ENCODE measurements at places on chromosomes 3 and 15. TPM values are rescaled to one million over a fixed set of nuclear protein-coding genes. Genes with fewer than 3 reads are reported as not detected.
A peak's percentile ranks its signal among the peaks of the same experiment; 100 is the strongest.

The FEZF2 gene
- total RNA-seq = not detected

GRCh38 chr15:83144771-83145170 is 37.3 kb downstream of the TM6SF1 start:
- DNase-seq = no peak

The C15orf62 gene
- total RNA-seq = not detected

The CFAP20DC gene
- 4.8 TPM for total RNA-seq

DNA sequence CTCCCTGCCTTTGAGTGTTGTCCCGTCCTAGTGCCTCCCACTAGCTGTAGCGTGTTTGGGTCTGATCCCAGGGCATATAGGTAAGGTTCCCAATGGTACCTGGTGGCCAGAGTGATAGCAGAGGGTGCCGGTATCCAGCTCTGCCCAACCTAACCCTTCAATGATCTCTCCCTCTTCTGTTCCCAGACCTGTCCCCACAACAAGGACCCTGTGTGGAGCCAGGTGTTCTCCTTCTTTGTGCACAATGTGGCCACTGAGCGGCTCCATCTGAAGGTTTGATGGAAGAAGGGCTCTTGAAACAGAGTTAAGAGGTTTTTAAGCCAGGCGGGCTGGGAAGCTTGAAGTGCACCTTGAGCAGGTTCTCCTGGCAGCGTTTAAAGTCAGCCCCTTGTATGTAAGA is 35.5 kb downstream of the ESYT3 start:
- no peak for DNase-seq

The GABRA5 gene
- not detected for total RNA-seq

DNA sequence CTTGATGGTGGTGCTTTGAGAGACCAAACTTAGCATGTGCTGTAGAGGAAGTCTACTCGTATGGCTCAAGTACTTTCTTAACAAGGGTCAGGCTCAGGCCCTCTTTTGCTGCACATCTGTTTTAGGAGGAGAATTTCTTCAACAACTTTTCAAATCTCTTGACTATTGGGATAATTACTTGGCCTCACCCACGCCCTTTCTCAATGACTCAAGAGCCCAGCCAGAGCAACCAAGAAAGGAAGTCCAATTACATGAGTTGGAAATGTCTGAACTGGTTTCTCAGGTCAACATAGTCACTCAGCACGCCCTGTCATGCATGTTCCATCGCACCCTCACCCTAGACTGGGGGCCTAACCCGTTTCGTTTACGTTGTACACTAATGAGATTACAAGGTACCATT is 44.8 kb upstream of the UMPS start:
- DNase-seq = no peak

GRCh38 chr15:95557226-95558046 is 773.1 kb upstream of the NR2F2 start:
- peak; percentile 84 for DNase-seq

- DNase-seq = no peak
Measured at GRCh38 chr15:57143511-57144078, 225.2 kb downstream of the TCF12 start.

DNA sequence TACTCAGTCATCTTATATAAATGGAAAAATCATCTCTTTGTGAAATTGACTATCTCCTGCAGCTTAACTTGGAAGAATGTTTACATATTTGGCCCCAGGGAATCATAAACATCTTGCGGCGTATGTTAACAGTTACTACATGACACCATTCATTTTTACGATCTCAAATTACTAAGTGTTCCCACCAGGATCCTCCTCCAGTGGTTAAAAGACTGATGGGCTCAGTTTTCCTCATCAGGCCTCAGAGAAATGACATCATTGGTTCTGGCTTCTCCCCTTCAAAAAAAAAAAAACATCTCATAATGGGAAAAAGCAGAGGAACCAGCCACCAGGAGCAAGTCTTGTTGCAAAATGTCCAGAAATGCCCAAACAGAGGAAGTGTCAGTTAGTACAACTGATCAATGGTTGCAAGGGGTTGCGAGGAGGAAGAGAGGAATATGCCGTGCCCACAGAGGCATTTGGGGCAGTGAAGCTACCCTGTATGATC is 70.5 kb upstream of the LIPC start:
- peak; percentile 79 for DNase-seq

The SEMA3B gene
- 2.6 TPM for total RNA-seq

DNA sequence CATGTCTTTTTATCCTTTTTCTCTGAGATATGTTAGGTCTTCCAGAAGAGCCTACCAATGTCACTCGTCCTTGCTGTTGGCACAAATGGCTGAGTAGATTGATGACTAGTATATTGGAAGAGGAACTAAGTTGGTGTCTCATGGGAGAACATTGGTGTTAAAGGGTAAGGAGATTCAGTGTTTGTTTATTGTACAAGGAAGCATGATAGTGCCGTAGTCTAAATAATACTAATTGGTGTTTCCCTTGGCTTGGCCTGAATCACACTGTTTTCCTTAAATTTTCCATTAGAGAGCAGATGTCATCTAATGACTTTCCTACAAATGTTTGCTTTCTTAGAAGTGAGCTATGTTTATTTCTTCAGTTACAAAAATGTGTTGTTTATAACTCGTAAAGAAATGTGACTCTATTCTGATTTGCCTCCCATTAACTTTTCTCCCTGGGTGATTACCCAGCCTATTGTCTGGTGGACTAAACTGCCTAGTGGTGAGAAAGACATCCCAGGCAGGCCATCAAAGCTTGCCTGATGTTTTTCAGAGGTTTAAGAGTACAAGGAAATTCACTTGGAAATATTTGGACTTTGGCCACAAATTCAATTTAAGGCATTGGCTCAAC is 28.7 kb downstream of the ADAMTSL3 start:
- DNase-seq = peak; percentile 72

DNA sequence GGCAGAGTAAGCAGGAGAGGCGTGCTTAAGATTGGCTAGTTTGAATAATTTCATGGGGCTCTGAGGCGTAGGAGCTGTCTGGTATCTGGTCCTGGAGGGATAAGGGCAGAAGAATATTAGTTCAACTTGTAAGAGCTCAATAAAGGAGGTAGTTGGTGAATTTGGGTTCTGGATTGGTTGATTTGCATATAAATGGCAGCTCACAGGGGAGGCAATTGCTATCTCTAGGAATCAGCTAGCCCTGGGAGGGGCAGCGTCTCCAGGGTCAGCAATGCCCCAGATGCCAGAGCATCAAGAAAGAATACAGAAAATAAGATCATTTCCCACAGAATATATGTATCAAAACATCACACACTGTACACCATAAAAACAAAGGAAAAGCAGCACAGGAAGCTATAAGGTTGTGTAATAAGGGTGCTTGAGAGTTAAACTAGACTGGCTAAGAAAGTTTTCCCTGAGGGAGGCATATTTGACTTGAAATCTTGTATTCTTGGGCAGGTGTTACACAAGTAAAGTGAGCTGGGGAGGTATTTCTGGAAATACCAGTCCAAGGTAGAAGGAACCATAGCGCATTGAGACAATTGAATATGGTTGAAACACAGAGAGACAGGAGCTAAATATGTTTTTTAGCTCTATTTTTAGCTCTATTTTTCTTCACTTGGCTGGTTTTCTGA is 6.1 kb downstream of the MOBP start:
- DNase-seq = no peak

The SERINC4 gene
- total RNA-seq = not detected

DNA sequence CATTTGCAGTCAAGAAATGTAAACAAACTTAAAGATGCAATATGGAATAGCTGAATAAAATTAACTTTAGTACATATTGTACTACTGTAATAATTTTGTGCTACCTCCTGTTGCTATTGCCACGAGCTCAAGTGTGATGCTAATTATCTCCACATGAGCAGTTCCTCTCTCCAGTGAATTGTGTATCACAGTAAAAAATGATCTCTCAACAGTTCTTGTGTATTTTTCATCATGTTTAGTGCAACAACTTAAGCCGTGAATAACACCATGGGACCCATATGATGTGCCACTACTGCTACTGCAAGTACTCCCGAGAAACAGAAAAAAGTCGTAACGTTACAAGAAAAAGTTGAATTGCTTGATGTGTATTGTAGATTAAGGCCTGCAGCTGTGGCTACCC is 12.4 kb downstream of the RIOX2 start:
- DNase-seq = no peak

DNA sequence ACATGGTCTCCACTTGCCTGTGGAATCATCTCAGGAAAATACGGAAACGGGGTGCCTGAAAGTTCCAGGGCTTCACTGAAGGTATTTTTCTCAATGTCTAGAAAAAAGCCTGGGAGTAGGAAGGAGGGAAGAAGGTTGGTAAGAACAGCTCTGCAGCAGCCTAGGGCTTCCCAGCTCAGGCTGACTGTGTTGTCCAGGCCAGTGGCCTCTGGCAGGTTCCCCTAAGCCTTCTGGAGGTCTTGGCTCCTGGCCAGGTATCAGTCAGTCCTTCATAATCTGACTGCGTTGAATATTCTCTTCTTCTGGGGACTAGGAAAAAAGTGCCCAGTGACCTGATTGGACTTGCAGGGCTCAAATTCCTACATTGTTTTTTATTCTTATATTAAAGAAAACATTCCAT is 38.6 kb downstream of the SSR3 start:
- DNase-seq = no peak

- no peak for DNase-seq
Measured at GRCh38 chr15:49673861-49674260, 53.0 kb downstream of the DTWD1 start.

- no peak for DNase-seq
Measured at GRCh38 chr15:90231028-90232017, 2.4 kb downstream of the CIB1 start.

The CHST2 gene
- total RNA-seq = 9.2 TPM

All from SJSA1 (cell line).